Osteoblast (primary cell): ENCODE measurements at places on chromosomes 16 and 17. TPM values are rescaled to one million over a fixed set of nuclear protein-coding genes. Genes with fewer than 3 reads are reported as not detected.

FOXC2 gene
- 2.2 and 2.4 TPM in 2 replicates for total RNA-seq

ABCC6 gene
- total RNA-seq = under 0.01 and 0.36 TPM in 2 replicates

APPBP2 gene
- 49.2 and 49.9 TPM in 2 replicates for total RNA-seq

CDH5 gene
- total RNA-seq = 0.72 and 1.8 TPM in 2 replicates

CCL22 gene
- not detected in 2 replicates for total RNA-seq

SYT17 gene
- under 0.01 and 0.29 TPM in 2 replicates for total RNA-seq

GAS2L2 gene
- not detected in 2 replicates for total RNA-seq

HES7 gene
- total RNA-seq = not detected in 2 replicates

FBXW10B gene
- total RNA-seq = 0.29 and 0.36 TPM in 2 replicates

ASPA gene
- total RNA-seq = 0.36 and 0.59 TPM in 2 replicates

RILP gene
- total RNA-seq = 11.2 and 11.6 TPM in 2 replicates

KCNJ18 gene
- total RNA-seq = not detected in 2 replicates

- DNase-seq = no peak
Observed at GRCh38 chr16:31273676-31274075, 13.9 kb downstream of the ITGAM start.

GRCh38 chr17:17624741-17625140 lies 33.2 kb upstream of the PEMT start:
- no peak for DNase-seq

DNA sequence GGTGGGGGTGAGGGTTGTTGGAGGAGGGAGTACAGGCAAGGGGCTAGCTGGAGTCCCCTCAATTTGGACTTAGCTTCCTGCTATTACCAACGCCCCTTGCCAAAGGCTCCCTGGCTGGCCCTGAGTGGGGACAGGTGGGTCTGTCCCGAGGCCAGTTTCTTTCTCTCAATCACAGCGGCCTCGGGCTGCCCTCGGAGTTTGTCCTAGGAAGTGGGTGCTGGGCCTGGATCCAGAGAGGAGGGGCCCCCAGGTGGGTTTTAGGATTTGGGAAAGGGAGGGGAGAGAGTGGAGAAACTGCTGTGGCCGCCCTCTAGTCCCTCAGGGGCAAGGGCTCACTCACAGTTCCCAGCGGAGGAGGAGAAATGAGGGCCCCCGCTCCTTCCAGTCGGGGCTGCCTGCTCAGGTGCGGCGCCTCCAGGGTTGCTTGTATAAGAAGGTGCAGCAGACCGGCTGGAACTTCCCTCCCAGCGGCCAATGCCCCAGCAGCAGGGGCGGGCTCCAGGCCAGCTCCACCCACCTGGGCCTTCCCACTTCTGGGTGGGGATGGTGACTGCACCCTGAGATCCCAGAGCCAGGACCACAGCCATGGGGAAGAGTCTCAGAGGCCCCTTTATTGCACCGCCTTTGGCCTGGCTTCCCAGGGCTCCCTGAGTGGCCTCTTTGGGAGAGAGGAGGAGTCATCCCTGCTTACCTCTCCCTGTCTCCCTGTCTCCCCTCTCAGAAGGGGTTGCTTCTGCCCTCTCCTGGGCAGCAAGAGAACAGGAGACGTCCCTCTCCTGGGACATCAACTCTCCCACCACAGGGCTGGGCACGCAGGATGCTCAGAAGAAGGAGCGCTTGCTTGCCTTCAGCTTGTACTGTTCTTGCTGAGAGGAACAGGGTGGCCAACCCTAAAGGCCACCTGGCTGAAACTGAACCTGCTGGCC lies 112.0 kb upstream of the SMURF2 start:
- peak; percentile 94 for DNase-seq

- DNase-seq = no peak
Observed at GRCh38 chr17:67452681-67453554, 75.8 kb downstream of the PITPNC1 start.

GRCh38 chr16:89890200-89890599 lies 16.8 kb downstream of the TCF25 start:
- DNase-seq = peak; percentile 58

GRCh38 chr16:73231944-73232554 lies 184.1 kb upstream of the ZFHX3 start:
- DNase-seq = no peak

- no peak for DNase-seq
Observed at GRCh38 chr17:54408731-54409130, 491.9 kb upstream of the TOM1L1 start.

- DNase-seq = no peak
Observed at GRCh38 chr16:20026361-20027072, 47.2 kb downstream of the GPR139 start.

GRCh38 chr17:63700528-63701455 lies 867 bp upstream of the LIMD2 start:
- peak; percentile 96 for DNase-seq

GRCh38 chr16:59259074-59259949 lies 525.2 kb upstream of the GOT2 start:
- DNase-seq = peak; percentile 32

DNA sequence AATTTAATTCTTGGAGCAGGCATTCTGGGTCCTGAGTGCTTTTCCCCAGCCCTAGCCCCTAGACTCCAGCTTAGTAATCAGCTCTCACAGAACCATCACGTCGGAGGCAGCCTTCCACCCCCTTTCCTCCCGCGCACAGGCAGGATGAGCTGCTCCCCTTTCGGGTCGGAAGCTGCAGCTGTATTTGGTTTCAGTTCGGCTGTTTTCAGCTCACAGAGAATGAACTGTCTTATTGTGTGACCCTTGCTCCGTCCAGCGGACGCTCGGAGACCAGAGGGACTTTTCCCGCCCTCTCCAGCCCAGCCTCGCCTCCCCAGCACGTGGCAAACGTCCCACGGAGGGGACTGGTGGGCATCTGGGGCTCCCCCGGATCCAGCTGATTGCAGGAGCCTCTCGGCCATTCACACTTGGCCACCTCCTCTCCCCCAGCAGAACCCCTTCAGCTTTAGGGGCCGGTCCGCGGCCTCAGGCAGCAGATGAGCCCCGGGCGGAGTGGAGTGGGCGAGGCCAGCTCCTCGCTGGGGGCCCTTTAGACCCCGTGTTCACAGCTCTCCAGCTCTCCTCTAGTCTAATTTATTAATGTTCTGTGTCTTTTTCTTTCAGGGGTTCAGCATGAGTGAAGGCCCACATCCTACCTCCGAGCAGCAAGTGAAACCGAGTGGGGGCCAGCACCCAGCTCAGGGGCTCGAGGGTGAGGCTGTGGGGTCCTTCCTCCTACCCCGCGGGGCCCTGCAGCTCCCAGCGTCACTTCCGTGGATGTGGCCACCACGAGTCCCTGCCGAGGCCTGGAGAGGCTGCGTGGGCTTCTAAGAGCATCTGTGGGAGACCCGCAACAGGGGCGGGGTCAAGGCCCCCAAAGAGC lies 863 bp upstream of the UTS2R start:
- DNase-seq = peak; percentile 71

DNA sequence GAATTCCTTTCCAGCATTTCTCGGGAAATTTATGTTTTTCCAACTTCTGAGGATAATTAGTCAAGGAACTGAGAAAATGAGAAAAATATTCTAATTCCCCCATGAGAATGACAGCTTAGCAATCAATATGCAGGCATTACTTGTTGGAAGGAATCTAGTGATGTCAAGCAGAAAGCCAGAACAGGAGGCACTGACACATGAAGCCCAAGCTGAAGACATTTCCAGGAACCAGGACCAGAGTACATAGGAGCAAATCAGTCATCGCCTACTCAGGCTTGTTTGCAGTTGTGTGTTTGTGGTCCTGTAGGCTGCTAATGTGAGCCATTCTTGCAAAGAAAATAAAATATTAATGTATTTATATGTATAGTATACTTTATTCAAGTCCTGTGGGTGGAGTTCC lies 89.7 kb downstream of the SALL1 start:
- DNase-seq = no peak

DNA sequence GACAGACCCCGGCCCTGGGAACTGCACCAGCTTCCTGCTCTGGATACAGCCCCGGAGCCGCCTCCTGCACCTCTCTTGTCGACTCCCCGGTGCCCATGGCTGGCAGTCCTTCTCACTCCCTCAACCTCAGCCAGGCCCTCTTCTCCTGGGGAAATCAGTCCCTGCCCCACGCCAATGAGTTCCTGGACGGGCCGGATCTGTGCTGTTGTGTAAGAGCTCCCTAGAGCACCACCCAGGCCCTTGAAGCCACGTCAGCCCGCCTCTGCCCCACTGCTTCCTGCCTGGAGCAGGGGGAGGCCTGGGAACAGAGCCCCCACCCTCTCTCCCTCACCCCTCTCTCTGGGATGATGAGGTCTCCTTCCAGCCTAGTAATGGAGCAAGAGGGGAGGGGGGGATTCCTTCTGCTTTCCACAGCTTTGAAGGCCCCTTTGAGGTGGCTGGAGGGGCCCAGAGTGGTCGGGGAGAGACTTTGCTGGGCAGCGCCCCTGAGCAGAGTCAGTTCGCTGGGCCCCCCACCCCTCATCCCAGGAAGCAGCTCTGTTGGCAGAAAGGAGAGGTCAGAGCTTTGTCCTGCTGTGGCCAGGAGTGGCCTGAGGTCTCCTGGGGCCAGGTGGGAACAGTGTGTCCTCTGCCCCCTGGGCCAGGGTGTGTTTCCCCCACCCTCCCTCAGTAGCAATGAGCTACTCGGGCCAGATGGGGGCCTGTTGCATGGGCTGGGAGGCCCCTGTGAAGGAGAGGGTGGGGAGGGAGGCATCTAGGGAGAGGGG lies 3.8 kb downstream of the PRR29 start:
- peak; percentile 91 for DNase-seq

- DNase-seq = no peak
Observed at GRCh38 chr17:48555258-48556228, 10.6 kb upstream of the HOXB2 start.

- no peak for DNase-seq
Observed at GRCh38 chr16:74186561-74186971, 110.0 kb upstream of the PSMD7 start.

DNA sequence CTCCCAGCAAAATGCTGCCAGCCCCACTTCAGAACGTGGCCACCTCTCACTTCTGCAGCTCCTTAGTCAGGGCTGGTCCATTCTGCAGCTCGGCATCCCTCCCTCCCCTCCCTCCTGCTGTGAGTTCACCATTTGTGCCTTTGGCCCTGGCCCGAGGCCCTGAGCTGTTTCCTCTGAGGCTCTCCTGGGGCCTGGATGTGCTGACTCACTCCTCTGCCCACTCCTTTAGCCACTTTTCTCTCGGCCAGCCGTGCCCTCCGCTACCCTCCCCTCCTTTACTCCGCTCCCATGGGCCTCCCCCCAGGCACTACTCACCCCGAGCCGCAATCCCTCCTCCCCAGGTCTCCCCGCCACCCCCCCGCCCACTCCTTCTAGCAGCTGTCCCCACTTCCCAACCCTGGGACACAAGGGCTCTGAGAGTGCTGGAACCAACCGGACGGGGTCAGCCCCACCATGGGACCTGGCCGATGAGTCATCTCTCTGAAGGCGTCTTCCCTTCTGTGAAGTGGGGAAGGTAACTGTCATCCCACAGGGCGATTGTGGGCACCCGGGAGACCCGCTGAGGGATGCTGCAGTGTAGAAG lies 11.5 kb downstream of the KCNG4 start:
- DNase-seq = peak; percentile 99

DNA sequence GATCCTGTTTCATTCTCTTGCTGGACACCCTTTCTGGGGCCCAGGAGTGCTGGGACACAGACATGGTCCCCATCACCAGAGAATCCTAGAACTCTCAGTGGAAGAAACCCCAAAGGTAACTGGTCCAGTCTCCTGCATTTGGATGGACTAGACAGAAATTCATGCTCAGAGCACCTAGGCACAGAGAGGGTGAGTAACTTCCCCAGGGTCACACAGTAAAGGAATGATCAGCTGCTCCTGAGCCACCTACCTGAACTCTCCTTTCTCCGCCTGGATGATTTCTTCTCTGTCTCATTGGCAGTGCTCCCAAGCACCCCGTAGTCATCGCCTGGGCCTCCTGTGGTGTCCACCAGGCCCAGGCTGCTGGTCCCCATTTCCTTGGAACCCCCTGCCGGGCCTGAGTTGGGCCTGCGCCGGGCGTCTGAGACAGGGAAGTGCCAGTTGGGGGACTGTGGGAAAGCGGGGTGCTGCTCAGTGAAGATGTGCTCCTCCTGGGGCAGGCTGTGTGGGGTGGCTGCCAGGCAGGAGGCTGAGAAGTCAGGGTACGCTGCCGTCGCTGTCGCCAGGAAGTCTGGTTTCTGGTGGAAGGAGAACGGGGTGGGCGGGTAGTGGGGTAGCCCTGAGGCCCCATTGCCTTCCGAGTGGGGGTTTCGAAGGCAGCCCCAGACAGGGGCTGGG lies 767 bp downstream of the MEOX1 start:
- DNase-seq = no peak

- no peak for DNase-seq
Observed at GRCh38 chr16:79137426-79137939, 463.1 kb downstream of the MAF start.

- no peak for DNase-seq
Observed at GRCh38 chr17:21372256-21372954, 3.8 kb upstream of the KCNJ12 start.

GRCh38 chr16:69040144-69040909 lies 65.1 kb upstream of the HAS3 start:
- peak; percentile 39 for DNase-seq

DNA sequence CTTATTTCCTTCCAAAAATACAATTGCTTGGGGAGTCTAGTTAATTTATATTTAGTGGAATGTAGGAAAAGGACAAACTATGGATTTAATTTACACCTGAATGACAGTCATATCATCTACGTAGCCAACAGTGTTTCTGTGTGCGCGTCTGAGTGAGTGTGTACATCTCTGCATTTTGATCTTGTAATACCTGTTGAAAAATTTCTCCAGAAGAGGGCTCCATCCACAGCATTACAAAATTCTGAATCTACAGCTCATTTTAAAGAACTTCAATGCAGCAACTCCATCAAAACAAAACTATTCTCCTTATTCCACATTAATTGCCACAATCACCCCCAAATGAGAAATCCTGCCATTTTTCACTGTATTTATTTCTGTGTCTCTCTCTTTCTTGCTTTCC lies 3.9 kb downstream of the CDH13 start:
- DNase-seq = peak; percentile 53

GRCh38 chr16:24543949-24544348 lies 4.6 kb downstream of the RBBP6 start:
- no peak for DNase-seq

GRCh38 chr17:40399185-40399584 lies 18.5 kb downstream of the TOP2A start:
- DNase-seq = no peak

GRCh38 chr16:23821467-23821866 lies 14.3 kb upstream of the PRKCB start:
- no peak for DNase-seq

DNA sequence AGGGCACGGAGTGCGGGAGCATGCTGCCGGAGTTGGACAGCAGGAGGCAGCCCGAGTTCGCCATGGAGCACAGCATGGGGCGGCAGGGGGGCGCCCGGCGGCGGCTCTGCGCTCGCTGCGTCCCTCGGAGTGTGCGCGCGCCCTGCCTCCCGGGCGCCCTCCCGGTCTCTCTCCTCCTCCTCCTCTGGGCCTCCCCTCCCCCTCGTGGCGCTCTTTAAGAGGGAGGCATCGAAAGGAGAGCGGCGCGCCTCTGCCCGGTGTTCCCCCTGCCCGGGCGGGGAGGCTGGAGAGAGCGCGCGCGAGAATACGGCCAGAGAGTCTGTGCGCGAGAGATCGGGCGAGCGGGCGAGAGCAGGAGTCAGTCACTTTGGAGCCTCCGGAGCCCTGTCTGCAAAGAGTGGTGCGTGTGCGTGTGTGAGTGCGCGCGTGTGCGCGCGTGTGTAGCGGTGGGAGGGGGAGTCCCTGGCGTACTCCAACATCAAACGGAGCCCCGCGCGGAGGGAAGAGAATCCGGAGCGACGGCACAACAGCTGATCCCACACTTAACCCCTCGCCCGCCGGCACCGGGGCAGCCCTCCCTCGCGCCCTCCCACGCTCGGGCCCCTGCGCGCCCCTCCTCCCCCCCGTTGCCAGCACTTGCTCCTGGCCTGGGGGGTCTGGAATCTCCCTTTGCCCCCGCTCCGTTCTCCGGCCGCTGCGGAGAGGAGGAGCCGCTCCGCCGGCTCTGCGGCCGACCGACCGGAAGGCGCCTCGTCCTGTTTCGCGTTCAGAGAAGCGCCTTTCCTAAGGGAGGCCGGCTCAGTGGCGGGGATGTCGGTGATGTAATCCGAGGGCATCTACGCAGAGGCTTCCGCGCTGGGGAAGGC lies 108.9 kb downstream of the ENGASE start:
- DNase-seq = peak; percentile 97
